A375 (cell line): ENCODE measurements at places on chromosomes 16 and 17. TPM values are rescaled to one million over a fixed set of nuclear protein-coding genes. Genes with fewer than 3 reads are reported as not detected.

CA7 gene
- not detected in 2 replicates for total RNA-seq

ABCC11 gene
- 0.27 TPM in 1 of 2 replicates, not detected in the other for total RNA-seq

RHBDL1 gene
- total RNA-seq: 6.5 and 6.8 TPM in 2 replicates

CD300C gene
- not detected in 2 replicates for total RNA-seq

TMED6 gene
- total RNA-seq: not detected in 2 replicates

MEFV gene
- 0.38 TPM in 1 of 2 replicates, not detected in the other for total RNA-seq

TERF2IP gene
- total RNA-seq: 83.5 and 90.2 TPM in 2 replicates

TNS4 gene
- 0.08 and 0.27 TPM in 2 replicates for total RNA-seq

GRAPL gene
- total RNA-seq: not detected in 2 replicates

ATP2A3 gene
- 0.32 and 0.79 TPM in 2 replicates for total RNA-seq

CDRT15 gene
- not detected in 2 replicates for total RNA-seq

RPGRIP1L gene
- 6.6 and 9.5 TPM in 2 replicates for total RNA-seq

NRN1L gene
- 0.30 TPM in 1 of 2 replicates, not detected in the other for total RNA-seq

CDH3 gene
- total RNA-seq: 1.2 and 2.0 TPM in 2 replicates

AOC2 gene
- total RNA-seq: 1.1 and 1.5 TPM in 2 replicates

GP2 gene
- not detected in 2 replicates for total RNA-seq

SNX20 gene
- total RNA-seq: not detected in 2 replicates

ALDH3A2 gene
- 46.0 and 53.2 TPM in 2 replicates for total RNA-seq

TBC1D3G gene
- total RNA-seq: not detected in 2 replicates

MEAK7 gene
- 18.5 and 19.2 TPM in 2 replicates for total RNA-seq
